Neural crest cell (in vitro differentiated cells): ENCODE measurements at places on chromosomes 11 and 22. TPM values are rescaled to one million over a fixed set of nuclear protein-coding genes. Genes with fewer than 3 reads are reported as not detected.

TCF20 gene
- 65.0 and 67.5 TPM in 2 replicates for total RNA-seq

- H3K4me1 ChIP-seq, result peaks cover 31% of the 10 kb centered on the region
- no peak for DNase-seq
- no peak overlapping the region for H3K27ac ChIP-seq
These were observed 12.4 kb upstream of the TIMP3 start for GRCh38 chr22:32788904-32789624.

DNA sequence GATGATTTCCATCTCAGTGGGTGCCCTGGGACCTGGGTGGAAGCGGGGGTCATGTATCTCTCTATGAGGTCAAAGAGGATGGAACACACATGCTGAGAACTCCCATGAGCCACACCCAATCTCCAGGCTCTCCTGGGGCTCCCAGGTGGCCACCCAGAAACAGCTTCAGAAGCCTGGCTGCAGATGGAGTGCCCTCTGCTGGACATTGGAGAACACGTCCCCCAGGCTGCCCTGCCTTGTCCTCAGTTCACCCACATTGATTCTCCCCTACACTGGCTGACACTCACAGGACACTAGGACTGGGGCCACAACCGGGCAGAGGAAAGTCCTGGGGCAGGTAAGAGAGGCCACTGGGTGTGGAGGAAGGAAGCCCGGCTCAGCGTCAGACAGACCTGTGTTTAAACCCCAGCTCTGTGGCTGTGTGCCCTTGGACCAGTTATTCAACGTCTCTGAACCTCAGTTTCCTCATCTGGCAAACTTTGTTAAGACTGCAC, 4.5 kb upstream of the NOL12 start:
- H3K27me3 ChIP-seq, result peaks cover 3% of the 10 kb centered on the region
- no peaks in the 10 kb centered on the region for H3K36me3 ChIP-seq
- peaks cover 17% of the 10 kb centered on the region for H3K4me1 ChIP-seq
- no peak overlapping the region for H3K27ac ChIP-seq

DNA sequence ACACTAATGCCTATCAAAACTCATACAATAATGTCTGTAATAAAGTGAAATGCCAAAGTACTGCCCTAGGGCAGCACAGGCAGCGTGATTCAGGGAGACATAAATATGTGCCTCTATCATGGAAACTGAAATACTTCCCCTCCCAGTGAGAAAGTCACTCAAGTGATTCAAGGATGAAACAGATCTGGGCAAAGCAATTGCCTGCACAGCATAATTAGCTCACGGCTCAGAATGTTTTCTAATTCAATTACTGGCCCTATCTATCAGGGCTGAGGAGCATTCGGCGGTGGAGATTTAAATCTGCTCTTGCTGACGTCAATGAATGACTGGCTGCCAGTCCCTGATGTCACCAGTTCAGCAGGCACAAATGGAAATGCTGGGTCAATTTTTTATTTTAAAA, 27.7 kb upstream of the PPP2R1B start:
- peaks cover 8% of the 10 kb centered on the region for H3K4me1 ChIP-seq
- no peak for DNase-seq
- H3K27ac ChIP-seq, result no peak overlapping the region
- H3K36me3 ChIP-seq, result peaks cover 6% of the 10 kb centered on the region

DNA sequence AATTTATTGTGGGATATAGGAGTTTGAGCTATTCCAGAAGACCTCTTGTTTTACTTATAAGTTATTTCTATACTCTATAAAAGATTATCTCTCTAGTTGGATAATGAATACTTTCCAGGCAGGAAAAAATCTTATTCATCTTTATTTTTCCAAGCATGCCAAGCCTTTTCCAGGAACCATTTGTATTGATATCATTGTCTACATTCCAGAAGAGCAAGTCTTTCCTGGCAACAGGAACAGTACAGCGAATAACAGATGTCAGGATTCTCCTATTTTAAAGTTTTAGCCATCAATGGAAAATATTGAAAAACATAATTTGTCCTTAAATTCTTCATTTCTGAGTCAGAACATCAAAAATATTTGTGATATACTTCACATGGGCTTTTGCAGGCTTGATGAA, 5.2 kb upstream of the NXPE1 start:
- no peak overlapping the region for H3K27ac ChIP-seq
- no peak for DNase-seq

MS4A4A gene
- not detected in 2 replicates for total RNA-seq

- H3K4me3 ChIP-seq, result no peak overlapping the region
- H3K27me3 ChIP-seq, result no peaks in the 10 kb centered on the region
- H3K36me3 ChIP-seq, result peaks cover 27% of the 10 kb centered on the region
These were observed 48.2 kb downstream of the NECTIN1 start for GRCh38 chr11:119680541-119681360.

GRCh38 chr22:47036352-47036751, 273.9 kb downstream of the TBC1D22A start:
- H3K36me3 ChIP-seq, result no peaks in the 10 kb centered on the region
- H3K27ac ChIP-seq, result no peak overlapping the region
- H3K27me3 ChIP-seq, result peaks cover 22% of the 10 kb centered on the region

OR8A1 gene
- total RNA-seq, result not detected in 2 replicates
